ENCODE measurements at places on chromosomes 16 and 17. TPM values are rescaled to one million over a fixed set of nuclear protein-coding genes. Genes with fewer than 3 reads are reported as not detected.
A peak's percentile ranks its signal among the peaks of the same experiment; 100 is the strongest.

- H3K27me3 ChIP-seq: no peaks in the 10 kb centered on the region
- no peak for DNase-seq
- peaks cover 53% of the 10 kb centered on the region for H3K4me1 ChIP-seq
- peak overlapping the region; percentile 75 for H3K4me3 ChIP-seq
- H3K27ac ChIP-seq: peak overlapping the region; percentile 92
- H3K36me3 ChIP-seq: peaks cover 33% of the 10 kb centered on the region
These were observed 15.6 kb upstream of the AURKB start for GRCh38 chr17:8225813-8226535.

DNA sequence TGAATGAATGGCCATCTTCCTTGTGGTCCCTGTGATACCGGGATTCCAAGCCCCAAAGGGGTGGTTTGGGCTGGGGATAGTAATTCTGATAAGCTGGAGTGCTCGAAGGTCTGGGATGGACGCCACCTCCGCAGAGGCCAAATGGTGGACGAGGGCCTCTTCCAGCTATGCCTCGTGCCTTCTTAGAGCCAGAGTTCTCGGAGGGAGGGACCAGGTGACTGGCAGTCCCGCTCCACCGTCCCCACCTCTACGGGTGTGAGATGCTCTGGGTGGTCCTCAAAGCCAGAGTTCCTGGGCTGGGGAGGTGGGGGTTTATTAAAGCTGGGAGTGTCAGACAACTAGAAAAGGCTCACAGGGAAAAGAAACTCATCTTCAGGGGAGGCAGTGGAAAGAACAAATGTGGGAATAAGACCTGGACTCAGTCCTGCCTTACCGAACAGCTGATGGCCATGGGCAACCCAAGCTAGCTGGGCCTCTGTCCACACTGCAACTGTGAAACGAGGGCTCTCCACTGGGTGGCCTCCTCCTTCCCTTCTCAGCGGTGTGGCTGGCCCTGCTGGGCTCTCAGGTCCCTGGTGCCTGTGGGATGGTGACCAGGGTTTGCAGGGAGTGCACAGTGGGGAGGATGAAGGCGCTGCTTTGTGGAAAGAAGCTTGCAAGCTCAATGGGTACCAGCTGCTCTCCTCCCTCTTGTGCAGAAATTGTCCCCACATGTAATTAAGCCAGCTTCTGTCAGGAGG is 75.2 kb downstream of the N4BP1 start:
- peak overlapping the region; percentile 72 for H3K27ac ChIP-seq
- no peak overlapping the region for H3K4me3 ChIP-seq
- H3K36me3 ChIP-seq: no peaks in the 10 kb centered on the region
- H3K4me1 ChIP-seq: peaks cover 14% of the 10 kb centered on the region

The CHST5 gene
- total RNA-seq: 0.14 TPM

The FBXL19 gene
- total RNA-seq: 22.8 TPM

The RANBP10 gene
- total RNA-seq: 31.0 TPM

All from natural killer cell treated with Interleukin-12 subunit alpha and Interleukin-12 subunit beta and Interleukin-15 and Interleukin-18, amount 100 ng/mL, for 72 hours (primary cell).